Stomach (tissue), 19 donors: ENCODE measurements at places on chromosomes 12 and 14. TPM values are rescaled to one million over a fixed set of nuclear protein-coding genes. Genes with fewer than 3 reads are reported as not detected.

DNA sequence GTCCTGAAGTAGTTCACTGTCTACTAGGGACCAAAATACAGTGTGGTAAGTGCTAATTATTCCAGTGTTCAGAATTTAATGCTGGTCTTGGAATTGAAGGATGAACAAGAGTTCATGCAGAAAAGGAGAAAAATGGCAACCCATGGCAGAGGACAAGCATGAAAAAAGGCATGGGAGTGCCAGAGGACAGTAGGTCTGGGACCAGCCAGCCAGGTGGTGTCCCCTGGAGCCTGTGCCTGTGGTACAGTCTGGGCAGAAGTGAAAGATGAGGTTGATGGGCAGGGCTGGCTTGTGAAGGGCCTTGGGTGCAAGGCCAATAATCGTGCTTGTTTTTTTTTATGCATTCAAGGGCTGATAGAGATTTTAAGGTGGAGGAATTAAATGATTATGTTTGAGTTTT lies 21.0 kb downstream of the C12orf75 start:
- DNase-seq = no peak
- no peaks in the 10 kb centered on the region for H3K27me3 ChIP-seq
- H3K27ac ChIP-seq = no peak overlapping the region

- H3K36me3 ChIP-seq = no peaks in the 10 kb centered on the region
- no peaks in the 10 kb centered on the region for H3K4me1 ChIP-seq
- no peak for DNase-seq
- no peak overlapping the region for H3K4me3 ChIP-seq
- no peaks in the 10 kb centered on the region for H3K27me3 ChIP-seq
Observed at GRCh38 chr12:2533036-2533435, 261.7 kb upstream of the FKBP4 start.

- H3K4me1 ChIP-seq = no peaks in the 10 kb centered on the region
- H3K36me3 ChIP-seq = no peaks in the 10 kb centered on the region
- no peak overlapping the region for H3K4me3 ChIP-seq
- H3K27ac ChIP-seq = no peak overlapping the region
- DNase-seq = no peak
Observed at GRCh38 chr12:88227263-88227662, 85.2 kb downstream of the TMTC3 start.

GRCh38 chr14:63705561-63706070 lies 22.2 kb downstream of the SGPP1 start:
- no peak overlapping the region for H3K4me3 ChIP-seq
- no peaks in the 10 kb centered on the region for H3K27me3 ChIP-seq
- no peaks in the 10 kb centered on the region for H3K4me1 ChIP-seq

Gene ACOT4
- 1.5 TPM for polyA plus RNA-seq

Gene ACSM4
- not detected for polyA plus RNA-seq

DNA sequence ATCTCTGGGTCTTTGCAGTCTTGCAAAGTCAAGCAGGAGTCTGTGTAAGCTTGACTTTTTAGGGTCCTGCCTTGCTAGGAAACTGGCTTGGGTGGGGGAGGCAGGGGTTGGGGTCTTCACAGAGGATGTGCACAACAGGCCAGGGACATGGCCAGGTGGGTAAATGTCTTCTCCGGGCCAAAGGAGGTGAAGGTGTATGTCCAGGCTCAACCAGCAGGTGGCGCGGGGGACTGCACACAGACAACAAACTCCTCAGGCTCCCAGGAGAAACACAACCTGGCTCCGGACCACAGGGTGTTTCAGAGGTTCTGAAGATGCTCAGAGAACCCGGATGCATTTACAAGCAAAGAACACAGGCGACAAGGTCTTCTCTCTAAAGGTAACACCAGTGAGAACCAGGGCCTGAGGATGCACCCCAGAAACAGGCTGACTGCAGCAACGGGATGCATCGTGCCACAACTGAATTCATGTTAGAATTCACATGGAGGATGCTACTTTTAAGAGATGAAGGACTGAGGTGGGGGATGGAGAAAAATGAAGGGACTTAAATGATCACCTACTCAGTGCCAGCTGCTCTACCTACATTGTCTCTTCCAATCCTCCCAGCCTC lies 56.0 kb downstream of the PLEKHG3 start:
- H3K4me1 ChIP-seq = peaks cover 48% of the 10 kb centered on the region
- H3K27ac ChIP-seq = no peak overlapping the region
- no peaks in the 10 kb centered on the region for H3K36me3 ChIP-seq
- no peak overlapping the region for H3K4me3 ChIP-seq
- peak; percentile 78 for DNase-seq

GRCh38 chr12:74021937-74022336 lies 515.7 kb upstream of the ATXN7L3B start:
- H3K36me3 ChIP-seq = no peaks in the 10 kb centered on the region
- H3K27me3 ChIP-seq = no peaks in the 10 kb centered on the region
- DNase-seq = peak; percentile 71
- no peaks in the 10 kb centered on the region for H3K4me1 ChIP-seq
- H3K4me3 ChIP-seq = no peak overlapping the region

GRCh38 chr12:38785381-38785780 lies 120.0 kb downstream of the CPNE8 start:
- no peak for DNase-seq
- no peaks in the 10 kb centered on the region for H3K4me1 ChIP-seq
- H3K27ac ChIP-seq = no peak overlapping the region
- no peaks in the 10 kb centered on the region for H3K27me3 ChIP-seq
- no peaks in the 10 kb centered on the region for H3K36me3 ChIP-seq
- no peak overlapping the region for H3K4me3 ChIP-seq

GRCh38 chr14:71619472-71619871 lies 312.8 kb upstream of the RGS6 start:
- no peaks in the 10 kb centered on the region for H3K4me1 ChIP-seq
- H3K4me3 ChIP-seq = no peak overlapping the region
- DNase-seq = no peak
- no peaks in the 10 kb centered on the region for H3K27me3 ChIP-seq

DNA sequence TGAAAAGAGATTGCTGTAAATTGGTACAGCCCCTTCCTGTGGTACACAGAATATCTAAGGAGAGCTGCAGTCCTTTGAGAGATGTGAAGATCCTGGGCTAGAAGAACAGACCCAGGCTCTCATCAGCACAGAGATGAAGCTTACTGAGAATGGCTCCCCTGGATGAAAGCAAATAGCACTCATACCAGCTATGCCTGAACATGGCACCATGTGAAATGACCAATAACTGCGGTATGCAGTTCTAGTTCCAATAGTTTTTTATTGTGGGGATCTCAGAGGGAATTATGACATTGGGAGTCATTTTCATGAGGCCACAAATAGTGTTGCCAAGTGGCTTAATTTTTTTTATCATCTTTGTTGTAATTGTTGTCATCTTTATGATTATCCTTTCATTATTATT lies 15.4 kb upstream of the TRHDE start:
- H3K4me3 ChIP-seq = no peak overlapping the region
- no peaks in the 10 kb centered on the region for H3K4me1 ChIP-seq
- H3K27ac ChIP-seq = no peak overlapping the region
- DNase-seq = no peak

DNA sequence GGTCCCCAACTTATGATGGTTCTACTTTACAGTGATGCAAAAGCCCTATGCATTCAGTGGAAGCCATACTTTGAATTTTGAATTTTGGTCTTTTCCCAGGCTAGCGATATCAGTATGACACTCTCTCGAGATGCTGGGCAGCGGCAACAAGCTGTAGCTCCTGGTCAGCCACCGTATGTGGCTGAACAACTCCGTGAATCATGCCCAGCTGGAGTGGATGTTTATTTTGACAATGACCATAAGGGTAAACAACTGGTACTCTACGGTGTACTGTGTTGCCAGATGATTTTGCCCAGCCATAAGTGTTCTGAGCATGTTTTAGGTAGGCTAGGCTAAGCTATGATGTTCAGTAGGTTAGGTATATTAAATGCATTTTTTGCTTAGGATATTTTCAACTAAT lies 8.2 kb upstream of the ZNF410 start:
- peaks cover 8% of the 10 kb centered on the region for H3K36me3 ChIP-seq
- no peak overlapping the region for H3K4me3 ChIP-seq
- no peak overlapping the region for H3K27ac ChIP-seq
- DNase-seq = no peak
- H3K27me3 ChIP-seq = no peaks in the 10 kb centered on the region

- H3K4me3 ChIP-seq = peak overlapping the region; percentile 89
- H3K27me3 ChIP-seq = no peaks in the 10 kb centered on the region
- peak overlapping the region; percentile 74 for H3K27ac ChIP-seq
- H3K36me3 ChIP-seq = peaks cover 3% of the 10 kb centered on the region
- no peak for DNase-seq
Observed at GRCh38 chr14:67820428-67820971, 921 bp downstream of the RAD51B start.

Gene KRT72
- polyA plus RNA-seq = not detected

DNA sequence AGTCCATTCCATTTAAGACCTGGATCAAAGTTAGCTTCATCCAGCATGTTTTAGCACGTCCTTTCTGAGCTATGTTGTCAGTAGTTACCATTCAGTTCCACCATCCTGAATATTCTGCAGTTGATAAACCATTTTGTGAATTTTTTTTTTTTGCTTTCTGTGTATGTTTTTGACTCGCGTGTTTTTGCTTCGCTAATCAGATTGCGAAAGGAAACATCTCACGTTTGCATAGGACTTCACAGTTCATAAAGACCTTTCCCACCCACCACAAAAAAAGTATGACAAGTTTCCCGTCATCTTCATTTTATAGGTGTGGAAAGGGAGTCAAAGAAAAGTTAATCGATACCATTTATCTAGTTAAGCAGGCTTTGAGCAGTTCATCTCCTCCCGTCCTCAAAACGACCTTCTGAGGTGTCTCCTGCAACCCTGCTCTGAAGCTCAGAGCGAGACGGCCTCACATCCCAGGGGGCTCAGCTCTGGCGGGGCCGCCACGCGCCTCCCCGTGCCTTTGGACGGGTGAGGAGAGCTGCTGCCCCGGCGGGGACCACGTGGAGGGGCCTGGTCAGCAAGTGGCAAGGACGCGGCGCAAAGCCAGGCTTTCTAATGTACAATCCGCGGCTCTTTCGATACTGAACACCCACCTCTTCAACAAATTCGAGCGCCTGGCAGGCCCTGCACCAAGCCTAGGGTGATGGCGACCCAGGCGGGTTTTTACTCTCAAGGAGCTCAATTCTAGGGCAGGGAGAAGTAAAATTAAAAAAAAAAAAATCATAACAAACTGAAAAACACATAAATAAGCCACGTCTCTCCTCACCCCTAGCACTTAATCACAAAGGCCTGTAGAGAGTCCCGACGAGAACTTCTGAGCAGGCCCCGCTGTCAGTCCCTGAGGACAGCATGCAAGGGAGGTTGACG lies 988 bp upstream of the TMEM263 start:
- H3K4me3 ChIP-seq = peak overlapping the region; percentile 90
- peak overlapping the region; percentile 100 for H3K27ac ChIP-seq
- peaks cover 19% of the 10 kb centered on the region for H3K4me1 ChIP-seq
- H3K36me3 ChIP-seq = no peaks in the 10 kb centered on the region
- peak; percentile 66 for DNase-seq

Gene SDR9C7
- not detected for polyA plus RNA-seq

- no peaks in the 10 kb centered on the region for H3K36me3 ChIP-seq
- no peak for DNase-seq
- H3K27ac ChIP-seq = no peak overlapping the region
- H3K4me3 ChIP-seq = no peak overlapping the region
Observed at GRCh38 chr14:53532853-53533252, 379.7 kb upstream of the DDHD1 start.

- H3K36me3 ChIP-seq = no peaks in the 10 kb centered on the region
- H3K4me1 ChIP-seq = no peaks in the 10 kb centered on the region
- H3K27me3 ChIP-seq = no peaks in the 10 kb centered on the region
- no peak overlapping the region for H3K27ac ChIP-seq
- H3K4me3 ChIP-seq = no peak overlapping the region
Observed at GRCh38 chr14:37122919-37123639, 49.3 kb downstream of the SLC25A21 start.

DNA sequence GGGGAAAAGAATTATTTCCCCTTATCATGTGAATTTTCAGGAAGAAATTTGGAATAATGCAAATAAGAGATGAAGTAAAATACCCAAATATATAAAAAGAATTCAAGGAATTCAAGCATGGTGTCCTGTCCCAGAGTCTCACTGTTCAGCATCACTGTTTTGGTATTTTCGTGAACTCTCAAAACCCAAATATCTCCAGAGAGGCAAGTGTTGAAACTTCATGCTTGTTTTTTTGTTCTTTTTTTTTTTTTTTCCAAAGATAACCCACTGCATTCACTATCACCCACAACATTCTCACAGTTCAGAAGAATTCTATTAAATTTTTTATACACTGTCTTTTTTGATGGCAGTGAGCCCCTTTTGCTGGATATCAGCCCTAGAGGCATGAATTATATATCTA lies 354.9 kb downstream of the DIO2 start:
- H3K36me3 ChIP-seq = no peaks in the 10 kb centered on the region
- no peaks in the 10 kb centered on the region for H3K27me3 ChIP-seq
- H3K4me3 ChIP-seq = no peak overlapping the region
- no peak overlapping the region for H3K27ac ChIP-seq
- DNase-seq = no peak
- H3K4me1 ChIP-seq = no peaks in the 10 kb centered on the region

DNA sequence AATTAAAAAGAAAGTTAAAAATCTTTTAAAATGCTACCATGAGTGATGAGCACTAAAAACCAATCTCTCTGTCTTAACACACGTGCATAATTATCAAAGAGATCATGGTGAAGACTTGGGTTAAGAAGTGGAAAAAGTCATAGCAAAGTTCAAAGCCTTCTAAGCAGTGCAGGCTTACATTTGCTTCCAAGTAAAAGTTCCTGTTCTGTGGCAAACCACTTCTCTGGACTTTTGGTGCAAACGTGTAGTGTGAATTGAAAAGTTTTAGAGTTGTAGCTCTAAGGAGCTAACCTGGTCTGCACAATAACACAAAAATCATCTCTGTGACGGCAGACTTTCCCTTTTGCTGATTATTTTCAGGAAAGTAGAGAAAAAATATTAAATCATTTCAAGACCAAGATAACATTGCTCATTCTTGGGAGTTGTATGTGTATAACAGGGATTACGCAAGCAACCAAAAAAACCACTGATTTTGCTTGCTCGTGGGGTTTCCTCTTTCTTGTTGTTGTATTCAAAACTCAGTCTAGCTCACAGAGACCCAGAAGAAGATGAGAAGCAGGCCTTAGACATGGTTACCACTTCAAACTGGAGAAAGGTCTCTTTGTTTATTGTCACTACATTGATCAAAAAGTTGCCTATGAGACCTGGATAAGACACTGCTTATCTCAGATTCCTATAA lies 2.3 kb upstream of the GLIPR1 start:
- peaks cover 26% of the 10 kb centered on the region for H3K4me1 ChIP-seq
- no peak overlapping the region for H3K4me3 ChIP-seq
- peak overlapping the region; percentile 85 for H3K27ac ChIP-seq
- no peak for DNase-seq
- H3K27me3 ChIP-seq = no peaks in the 10 kb centered on the region
- no peaks in the 10 kb centered on the region for H3K36me3 ChIP-seq

Gene TOMM20L
- not detected for polyA plus RNA-seq

DNA sequence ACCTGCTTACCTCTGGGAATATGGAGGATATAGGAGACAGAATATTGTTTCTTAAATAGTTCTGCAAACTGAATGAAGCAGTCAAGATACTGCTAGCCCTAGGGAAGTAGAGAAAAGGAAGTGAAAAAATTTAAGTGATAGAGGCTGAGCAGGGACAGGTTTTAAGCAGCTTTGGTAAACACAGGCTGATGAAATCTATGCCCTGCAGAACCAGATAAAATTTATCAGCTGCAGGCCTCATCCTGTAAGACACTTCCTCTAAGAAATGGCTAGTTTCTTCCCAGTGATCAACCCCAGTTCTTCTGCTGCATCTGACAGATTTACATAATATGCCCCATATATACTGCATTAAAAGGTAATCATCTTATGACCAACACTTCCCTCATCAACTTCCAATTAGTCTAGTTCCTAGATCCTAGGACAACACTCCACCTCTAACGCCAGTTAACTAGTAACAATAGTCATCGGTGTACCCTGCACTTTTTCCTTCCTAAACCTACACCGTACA lies 1.3 kb upstream of the ESYT1 start:
- no peak overlapping the region for H3K27ac ChIP-seq
- no peak overlapping the region for H3K4me3 ChIP-seq
- no peaks in the 10 kb centered on the region for H3K27me3 ChIP-seq
- peaks cover 12% of the 10 kb centered on the region for H3K36me3 ChIP-seq
- DNase-seq = no peak

Gene SDS
- 1.4 TPM for polyA plus RNA-seq
